A549 treated with dexamethasone at 1 μM for 4 hours (cell line): ENCODE measurements at places on chromosomes 2 and 18. TPM values are rescaled to one million over a fixed set of nuclear protein-coding genes. Genes with fewer than 3 reads are reported as not detected.

Gene ITPRIPL1
- not detected in 5 replicates for total RNA-seq

Gene NAT8
- not detected in 5 replicates for total RNA-seq

Gene IL1R2
- 0.91 to 2.1 TPM (median 1.3 TPM) in 5 replicates for total RNA-seq

Gene EFR3B
- 7.9 to 11.1 TPM (median 10.0 TPM) in 5 replicates for total RNA-seq

Gene TEKT4
- not detected in 5 replicates for total RNA-seq

Gene XDH
- 0.83 to 1.6 TPM (median 1.1 TPM) in 5 replicates for total RNA-seq

Gene SLC4A3
- 1.9 to 4.0 TPM (median 2.9 TPM) in 5 replicates for total RNA-seq

Gene SKA1
- total RNA-seq, result 12.4 to 15.3 TPM (median 13.4 TPM) in 5 replicates
